ENCODE measurements at places on chromosomes 1 and 21.

DNA sequence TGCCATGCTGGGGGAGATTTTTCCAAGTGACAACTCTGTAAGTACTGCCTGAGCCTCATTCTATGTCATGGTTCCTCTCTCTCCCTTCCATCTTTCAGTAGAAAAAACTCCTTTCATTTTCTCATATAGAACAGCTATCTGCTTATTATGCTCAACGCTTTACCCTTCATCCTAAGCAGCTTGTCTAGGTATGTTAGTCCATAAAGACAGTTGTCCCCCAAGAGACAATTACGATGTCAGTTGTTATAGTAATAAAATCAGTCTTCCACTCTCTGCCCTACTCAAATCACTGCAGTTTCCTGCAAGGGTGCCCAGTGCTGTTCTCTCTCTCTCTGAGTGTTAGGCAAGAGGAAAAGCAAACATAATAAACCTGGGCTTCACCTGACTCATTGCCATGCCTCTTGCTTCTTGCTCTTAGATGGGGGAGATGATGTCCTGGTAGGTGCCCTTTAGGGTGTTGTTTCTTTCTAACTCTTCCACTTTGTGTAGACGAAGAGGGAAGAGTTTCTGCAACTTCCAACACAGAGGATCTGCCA is 59.4 kb downstream of the PAPPA2 start:
- DNase-seq = no peak

GRCh38 chr1:210359255-210359654 is 30.6 kb downstream of the HHAT start:
- DNase-seq = no peak

DNA sequence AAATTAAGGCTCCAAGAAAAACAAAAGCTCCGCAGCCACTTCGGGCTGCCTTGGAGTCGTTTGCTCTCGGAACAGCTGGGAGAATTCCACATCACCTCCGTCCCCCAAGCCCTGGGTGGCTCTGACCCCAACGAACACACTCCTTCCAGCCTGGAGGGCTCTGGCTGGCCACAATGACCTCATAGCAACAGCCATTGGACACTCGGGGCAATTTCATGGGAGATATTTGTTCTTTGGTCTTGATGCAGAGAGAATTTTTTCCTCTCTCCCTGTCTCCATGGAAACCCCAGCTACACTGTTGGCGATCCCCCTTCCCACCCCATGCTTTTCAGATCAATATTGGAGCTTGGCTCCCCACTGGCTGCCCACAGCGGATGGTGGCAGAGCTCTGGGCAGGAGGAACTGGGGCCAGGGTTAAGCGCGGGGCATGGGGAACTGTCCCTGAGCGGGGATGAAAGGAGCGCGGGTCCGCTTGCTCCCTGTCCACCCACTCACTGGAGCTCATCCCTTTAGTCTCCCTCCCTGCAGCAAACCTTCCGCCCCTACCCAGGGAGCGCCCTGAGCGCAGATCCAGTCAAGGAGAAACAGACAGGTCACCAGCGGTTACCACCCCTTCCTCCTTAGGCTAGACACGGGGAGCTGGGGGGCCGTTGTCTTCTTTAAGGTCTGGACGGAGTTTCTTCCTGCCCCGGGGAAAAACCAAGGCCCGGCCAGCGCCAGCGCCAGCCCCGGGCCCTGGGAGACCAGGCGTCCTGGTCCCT is 1.2 kb downstream of the WNT4 start:
- DNase-seq = no peak

DNA sequence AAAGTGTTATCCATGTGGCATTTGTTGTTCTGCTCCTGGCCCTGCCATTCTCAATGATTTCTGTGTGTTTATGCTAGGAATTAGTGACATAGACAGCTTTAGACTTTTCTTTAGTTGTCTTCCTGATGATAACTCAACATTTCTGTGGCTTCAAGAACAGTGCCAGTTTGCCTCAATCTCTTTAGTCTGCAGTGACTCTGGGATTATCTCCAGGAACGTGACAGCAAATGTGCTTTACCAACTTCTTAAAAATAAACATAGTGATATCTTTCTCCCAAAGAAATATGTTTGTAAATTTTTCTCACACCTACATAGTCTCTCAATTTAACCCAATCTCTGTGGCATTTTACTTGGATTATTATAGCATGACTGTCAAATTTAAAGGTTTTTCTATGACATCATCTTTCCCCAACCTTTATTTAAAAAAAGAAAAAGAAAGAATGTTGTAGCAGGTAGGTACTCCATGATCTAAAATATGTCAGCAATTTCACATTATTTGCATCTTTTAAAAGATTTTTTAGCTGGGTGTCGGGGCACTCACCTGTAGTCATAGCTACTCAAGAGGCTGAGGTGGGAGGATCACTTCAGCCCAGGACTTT is 24.6 kb downstream of the RNASEL start:
- DNase-seq = no peak

DNA sequence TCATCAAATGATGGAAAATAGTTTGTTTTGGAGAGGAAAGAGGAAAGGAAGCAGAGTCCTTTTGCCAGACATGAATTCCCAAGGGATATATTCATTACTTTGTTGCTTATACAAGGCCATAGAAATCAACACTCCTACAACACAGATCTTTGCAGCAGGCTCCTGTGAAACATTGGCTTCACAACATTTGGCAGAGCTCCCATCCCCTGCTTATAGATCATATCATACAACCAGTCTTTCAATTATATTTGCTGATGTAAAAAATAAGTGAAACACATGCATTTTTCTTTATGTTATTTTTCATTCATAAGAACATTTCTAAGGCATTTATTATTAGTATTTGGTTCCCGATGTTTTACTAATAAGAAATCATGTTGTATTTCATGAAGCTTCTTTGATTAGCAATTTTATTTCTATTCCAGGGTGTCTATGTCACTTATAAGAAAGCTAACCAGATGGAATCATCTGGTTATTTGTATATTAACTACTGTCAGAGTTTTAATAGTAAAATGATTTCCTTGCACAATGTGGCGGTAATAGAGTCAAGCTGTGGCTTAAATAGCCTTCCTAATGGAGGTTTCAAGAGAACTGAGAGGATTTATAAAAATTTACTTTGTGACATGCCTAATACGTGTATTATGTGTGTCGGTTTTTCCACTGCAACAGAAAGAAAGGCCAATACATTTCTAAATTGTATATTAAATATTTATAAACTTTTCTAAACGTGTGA is 470.3 kb upstream of the NCAM2 start:
- no peak for DNase-seq

DNA sequence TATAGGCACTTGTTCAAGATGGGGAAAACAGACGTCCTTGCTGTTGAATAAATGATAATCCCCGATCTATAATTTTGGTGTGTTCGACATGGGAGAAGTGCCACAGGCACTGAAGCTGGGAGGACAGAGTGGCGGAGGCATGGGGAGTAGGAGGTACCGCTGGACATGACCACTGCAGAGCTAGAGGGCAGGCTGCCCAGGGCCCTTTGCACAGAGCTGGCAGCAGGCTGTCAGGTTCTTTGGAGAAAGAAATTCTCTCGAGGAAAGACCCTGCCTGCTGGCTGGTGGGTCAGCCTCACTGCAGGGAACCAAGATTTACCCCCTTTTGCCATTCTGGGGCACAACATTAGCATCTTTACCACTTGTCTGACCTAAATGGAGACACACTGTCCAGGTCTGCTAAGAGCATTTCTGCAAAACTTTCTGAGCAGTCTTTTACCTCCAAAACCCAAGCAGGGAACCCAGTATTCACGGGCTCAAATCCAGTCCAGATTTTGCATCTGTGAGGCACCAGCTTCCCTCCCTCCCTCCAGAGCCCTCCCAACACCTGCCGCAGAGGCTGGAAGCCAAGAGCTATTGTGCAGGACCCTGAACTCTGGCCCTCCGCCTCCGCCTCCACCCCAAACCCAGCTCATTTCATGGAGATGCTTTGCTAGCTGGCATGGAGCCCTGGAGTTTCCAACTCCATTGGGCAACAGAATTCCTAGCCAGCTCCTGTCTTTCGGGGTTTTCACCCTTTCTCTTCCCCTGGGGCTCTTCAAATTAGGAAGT is 142.3 kb downstream of the PLXNA2 start:
- no peak for DNase-seq

DNA sequence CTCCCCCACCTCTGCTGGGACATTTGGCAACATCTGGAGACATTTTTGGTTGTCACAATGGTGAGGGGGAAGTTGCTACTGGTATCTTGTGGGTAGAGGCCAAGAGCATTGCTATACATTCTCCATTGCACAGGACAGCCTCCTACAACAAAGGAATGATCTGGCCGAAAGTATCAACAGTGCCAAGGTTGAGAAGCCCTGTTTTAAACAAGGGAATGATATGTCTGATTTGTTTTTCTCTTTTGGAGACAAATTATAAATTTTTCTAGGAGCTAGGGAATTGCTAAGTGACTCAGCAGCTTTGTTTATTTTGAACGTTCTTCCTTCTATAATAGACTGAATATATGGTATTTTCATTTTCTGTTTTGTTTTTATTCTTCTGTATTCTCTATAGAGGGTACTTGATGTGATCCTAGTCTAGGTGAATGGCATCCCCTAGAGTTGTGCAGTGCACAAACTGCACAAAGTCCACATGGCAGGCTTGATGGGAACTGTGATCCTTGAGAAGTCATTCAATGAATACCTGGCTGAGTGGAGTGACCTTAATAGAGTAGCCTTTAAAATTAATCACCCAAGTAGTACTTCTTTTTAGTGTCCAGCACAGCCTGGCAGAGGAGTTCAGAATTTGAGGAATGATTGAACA is 288.6 kb upstream of the USP24 start:
- DNase-seq = no peak

DNA sequence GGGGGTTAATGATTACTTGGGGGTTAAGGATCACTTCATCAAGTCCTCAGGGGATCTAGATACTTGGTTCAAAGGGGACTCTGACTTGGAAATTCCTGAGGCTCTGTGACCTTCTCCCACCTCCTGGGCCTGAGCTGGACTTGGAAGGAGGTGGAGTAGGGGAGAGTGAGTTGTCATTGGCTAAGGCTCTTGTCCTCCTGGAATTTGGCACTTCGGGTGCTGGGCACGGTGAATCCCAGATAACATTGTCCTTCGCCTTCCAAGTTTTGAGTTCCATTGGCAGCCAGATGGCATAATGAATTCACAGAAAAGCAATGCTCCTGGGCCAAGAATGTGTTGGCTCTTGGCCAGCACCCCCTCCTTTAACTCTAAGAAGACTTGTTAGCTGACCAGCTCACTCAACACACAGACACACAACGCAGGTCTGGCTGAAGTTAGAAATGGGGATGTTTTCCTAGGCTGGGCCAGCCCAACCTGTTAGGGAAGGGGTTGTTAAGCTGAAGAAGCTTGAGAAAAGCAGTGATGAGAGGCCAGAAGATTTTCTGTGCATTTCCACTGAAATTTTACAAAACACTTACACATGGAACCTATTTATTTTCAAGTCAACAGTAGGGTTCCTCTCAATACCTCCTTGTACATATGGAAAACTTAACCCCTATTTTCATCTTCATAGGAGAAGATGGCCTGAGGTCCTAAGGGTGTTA is 29.7 kb downstream of the SLC26A9 start:
- peak; percentile 82 for DNase-seq

DNA sequence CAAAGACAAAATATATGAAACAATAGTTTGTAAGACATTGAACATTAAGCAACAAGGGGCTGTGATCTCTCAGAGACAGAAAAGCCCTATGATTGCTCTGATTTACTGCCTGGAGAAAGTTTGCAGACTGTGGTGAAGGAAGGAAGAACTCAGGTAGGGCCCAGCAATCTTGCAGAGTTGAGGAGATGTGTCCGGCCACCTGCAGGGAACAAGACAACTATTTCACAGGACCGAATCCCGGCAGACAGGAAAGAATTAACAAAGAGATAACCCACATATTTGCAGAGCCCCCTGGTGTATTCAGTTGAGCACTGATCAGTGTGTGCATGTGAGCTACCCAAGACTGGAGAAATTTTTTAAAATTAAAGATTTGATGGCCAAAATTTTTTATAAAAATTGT is 58.3 kb upstream of the FMN2 start:
- no peak for DNase-seq

GRCh38 chr1:19489996-19490395 is 4.7 kb upstream of the CAPZB start:
- no peak for DNase-seq

DNA sequence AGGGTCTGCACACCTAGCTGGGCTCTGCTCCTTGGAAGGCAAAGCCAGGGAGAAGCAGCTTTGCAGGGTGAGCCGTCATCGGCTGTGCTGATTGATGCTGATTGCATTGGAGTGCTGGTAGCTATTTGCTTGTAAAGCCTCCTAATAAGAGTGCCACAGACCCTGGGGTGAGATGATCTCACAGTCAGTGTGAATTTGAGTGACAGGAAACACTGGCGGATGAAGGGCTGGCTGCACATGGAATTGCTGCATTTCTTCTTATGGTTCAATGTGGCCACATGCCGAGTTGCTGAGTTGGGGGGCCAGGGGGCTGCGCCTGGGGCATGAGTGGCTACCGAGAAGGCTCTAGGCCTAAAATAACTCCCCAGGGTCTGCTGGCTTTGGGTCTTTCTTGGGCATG is 138.2 kb upstream of the CACNA1E start:
- no peak for DNase-seq

DNA sequence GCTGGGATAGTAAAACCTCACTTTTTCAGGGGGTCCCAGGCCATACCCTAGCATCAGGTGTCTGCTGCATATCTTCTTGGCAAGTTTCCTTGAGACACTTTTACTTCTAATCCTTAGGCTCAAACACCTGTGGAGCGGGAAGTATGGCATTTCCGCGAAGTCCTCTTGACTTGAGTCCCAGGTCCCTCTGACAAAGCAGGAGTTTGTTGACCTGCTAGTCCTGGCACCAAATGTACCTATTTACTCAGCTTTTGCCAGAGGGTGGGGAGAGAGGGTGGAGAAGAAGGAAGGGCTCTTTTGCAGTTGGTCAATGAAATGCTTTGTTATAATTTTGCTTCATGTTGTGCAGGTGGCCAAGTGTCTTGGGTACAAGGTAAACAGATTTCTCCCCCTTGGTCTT is 59.7 kb downstream of the CLIC6 start:
- no peak for DNase-seq

DNA sequence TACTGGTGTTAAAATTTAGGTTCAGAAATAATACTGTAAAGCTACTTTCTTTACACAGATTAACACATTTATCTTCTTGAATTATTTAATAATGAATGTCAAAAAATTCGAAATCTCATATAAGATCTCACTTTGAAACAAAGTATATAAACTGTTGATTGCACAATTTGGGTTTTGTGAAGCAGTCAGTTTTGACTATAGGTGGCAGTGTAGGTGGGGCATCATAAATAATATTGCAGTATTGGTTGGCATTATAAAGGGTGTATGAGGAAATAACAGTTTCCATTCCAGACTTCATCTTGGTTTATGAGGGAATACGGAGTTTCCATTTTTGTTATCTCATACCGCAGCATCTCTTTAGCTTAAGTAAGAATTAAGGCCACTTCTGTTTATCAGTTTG is 49.9 kb downstream of the SUCO start:
- no peak for DNase-seq

Data from cerebellar cortex (tissue), 1 donor.